ENCODE measurements at places on chromosomes 3 and 15.

DNA sequence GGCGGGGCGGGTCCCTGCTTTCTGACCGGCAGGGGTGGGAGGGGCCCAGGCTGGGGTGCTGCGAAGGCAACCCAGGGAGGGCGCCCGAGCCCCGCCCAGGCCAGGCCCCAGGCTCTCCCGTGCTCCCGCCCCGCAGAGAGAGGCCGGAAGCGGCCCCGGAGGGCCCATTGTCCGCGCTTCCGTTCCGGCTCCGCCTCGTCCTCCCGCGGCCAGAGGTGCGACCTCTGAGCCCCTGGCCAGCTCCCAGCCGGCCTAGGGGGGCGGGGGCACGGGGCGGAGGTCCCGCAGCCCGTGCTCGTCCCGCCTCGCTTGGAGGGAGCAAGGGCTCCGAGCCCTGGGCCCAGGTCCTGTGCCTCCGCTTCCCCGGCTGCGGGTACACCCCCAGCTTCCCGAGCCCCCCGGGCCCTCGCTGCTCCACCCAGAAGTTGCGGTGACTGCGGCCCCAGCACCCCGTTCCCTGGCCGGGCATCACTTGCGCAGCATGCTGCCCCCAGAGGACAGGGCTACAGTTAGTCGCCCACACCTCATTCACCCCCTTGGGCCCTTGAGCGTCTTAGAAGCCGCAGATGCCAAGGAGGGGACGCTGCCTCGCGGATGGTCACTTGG lies 20.4 kb upstream of the PLXND1 start:
- DNase-seq = peak; percentile 64

- peak; percentile 37 for DNase-seq
Measured at GRCh38 chr3:14452740-14453710, 50.6 kb downstream of the SLC6A6 start.

GRCh38 chr3:69011096-69011730 lies 2.3 kb downstream of the EOGT start:
- no peak for DNase-seq

DNA sequence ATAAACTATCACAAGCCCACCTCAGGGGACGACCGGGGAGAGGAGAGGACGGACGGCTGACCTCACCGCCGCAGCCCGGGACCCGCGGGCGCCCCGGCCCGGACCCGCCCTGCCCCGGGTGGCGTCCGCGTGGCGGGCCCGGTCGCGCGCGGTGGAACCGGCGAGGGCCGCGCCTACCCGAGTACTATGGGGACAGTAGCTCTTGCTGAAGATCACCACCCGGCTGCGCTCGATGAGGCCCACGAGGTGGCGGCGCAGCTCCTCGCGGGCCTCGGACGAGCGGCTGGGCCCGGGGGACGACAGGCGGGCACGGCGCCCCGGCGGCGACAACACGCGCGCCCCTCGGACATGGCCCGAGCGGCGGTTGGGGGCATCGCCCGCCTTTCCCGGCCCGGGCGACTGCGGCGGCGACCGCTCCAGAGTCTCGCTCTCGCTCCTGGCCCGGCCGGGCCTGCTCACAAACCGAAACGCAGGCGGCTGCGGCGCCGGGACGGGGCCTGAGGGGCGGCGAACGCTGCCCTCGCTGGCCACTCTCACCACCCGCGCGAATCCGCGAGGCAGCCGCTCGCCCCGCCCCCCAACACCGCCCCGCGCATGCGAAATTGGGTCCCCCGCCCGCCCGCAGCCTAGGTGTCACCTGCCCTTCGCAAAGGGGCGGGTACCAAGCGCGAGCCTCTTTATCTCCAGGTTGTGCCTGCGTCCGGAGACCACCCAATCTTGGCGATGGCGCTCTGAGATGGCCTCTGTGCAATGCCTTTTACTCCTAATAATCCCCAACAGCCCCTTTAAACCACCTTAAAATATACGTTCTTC lies at the start of gene TXNRD3:
TSS of gene TXNRD3 (minus strand) at position 554 of the 813 bp plus-strand sequence.
- DNase-seq = peak; percentile 74
